ENCODE measurements at places on chromosomes 2 and 18. TPM values are rescaled to one million over a fixed set of nuclear protein-coding genes. Genes with fewer than 3 reads are reported as not detected.

LOXL3 gene
- total RNA-seq, result 9.9 TPM

IL1A gene
- 0.32 TPM for total RNA-seq

MOCOS gene
- total RNA-seq, result 7.1 TPM

KCMF1 gene
- total RNA-seq, result 80.3 TPM

AQP12A gene
- total RNA-seq, result not detected

EFEMP1 gene
- total RNA-seq, result 65.1 TPM

LYG1 gene
- 0.32 TPM for total RNA-seq

NEU2 gene
- not detected for total RNA-seq

EGR4 gene
- total RNA-seq, result not detected

PID1 gene
- total RNA-seq, result 16.4 TPM

COLEC12 gene
- total RNA-seq, result 3.9 TPM

Data from fibroblast of villous mesenchyme (primary cell).